ENCODE measurements at places on chromosomes 3 and 15.

GRCh38 chr15:85489773-85490493 is 109.5 kb downstream of the AKAP13 start:
- DNase-seq = no peak

- no peak for DNase-seq
These were observed 80.7 kb downstream of the UBR1 start for GRCh38 chr15:43025150-43025549.

GRCh38 chr3:42843713-42844411 is 31.8 kb downstream of the CYP8B1 start:
- no peak for DNase-seq

DNA sequence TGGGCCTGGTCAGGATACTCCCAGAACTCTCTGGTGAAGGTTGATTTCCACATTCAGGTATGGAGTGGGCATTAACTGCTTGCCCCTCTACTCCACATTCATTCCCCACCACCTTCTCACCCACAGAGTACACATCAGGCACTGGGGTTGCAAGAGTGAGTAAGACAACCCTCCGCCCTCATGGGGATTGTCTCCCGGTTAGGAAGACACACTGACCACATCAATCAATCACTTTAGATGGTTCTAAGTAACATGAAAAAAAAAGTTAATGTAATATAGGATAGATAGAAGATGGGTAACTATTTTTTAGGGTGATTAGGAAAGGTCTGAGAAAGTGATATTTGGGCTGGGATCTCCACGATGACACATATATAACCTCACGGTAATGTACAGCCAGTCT is 116.0 kb upstream of the NEO1 start:
- DNase-seq = peak; percentile 4

DNA sequence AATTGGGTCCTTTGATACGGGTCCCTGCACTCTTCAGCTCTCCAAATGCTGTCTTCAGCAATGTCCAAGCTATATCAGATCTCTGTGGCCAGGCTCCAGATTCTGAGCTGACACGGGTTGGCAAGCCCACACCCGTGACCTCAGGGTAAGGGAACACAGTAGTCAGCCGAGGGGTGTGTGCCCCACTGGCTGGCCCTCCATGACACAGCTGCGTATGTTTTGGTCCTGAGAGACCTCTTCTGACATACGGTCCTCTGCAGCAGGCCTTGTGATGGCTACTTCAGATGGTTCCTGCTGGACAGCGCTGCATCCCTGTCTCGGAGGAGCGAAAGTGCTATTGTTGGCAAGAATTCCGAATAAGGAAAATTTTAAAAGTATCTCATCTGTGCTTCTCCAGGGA is 85.2 kb upstream of the ADAMTS17 start:
- DNase-seq = no peak

DNA sequence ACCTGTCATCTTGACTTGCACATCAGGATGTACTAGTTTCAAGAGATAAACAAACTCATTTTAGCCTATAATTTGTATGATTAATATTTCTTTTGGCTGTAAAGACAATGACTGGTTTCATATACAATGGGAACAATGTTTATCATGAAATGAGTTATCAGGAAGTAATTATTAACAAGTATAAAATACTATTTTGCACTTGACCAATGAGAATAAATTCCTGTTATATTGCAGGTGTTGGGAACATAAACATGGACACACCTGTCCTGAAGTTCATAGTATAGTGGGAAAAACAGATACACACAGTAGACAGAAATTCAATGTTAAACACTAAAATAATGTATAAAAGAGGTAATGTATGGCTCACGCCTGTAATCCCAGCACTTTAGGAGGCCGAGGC is 56.9 kb downstream of the UBR1 start:
- no peak for DNase-seq

DNA sequence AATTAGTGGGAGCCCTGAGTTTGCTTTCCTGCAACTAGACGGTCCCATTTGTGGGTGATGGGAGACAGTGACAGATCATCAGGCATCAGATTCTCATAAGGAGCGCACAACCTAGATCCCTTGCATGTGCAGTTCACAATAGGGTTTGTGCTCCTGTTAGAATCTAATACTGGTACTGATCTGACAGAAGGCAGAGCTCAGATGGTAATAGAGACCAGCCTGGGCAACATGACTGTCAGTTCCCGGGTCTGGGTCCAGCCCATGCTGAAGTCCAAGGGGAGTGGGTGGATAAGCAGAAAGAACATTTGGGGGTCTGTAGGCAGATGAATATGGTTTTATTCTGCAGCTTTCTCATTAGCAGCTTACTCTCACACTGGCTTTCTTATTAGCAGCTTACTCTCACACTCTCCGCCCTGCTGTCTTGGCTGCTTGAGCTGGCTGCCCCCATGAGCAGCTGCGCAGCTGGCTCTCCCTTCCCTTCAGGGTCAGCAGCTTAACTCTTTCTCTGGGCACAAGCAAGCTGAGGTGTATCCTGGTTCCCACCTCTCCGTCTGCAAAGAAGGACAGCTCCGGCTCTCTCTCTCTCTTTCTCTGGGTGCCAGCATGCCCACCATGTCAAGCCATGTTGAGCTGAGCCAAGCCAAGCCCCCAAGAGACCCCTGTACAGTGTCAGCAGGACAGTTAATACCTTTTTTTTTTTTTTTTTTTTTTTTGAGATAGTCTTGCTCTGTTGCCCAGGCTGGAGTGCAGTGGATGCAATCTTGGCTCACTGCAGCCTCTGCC is 46.5 kb downstream of the KLHDC8B start:
- DNase-seq = no peak

- DNase-seq = no peak
These were observed 292.4 kb upstream of the SOX14 start for GRCh38 chr3:137471558-137472204.

- no peak for DNase-seq
These were observed 2.7 kb upstream of the PLCL2 start for GRCh38 chr3:16881896-16882630.

DNA sequence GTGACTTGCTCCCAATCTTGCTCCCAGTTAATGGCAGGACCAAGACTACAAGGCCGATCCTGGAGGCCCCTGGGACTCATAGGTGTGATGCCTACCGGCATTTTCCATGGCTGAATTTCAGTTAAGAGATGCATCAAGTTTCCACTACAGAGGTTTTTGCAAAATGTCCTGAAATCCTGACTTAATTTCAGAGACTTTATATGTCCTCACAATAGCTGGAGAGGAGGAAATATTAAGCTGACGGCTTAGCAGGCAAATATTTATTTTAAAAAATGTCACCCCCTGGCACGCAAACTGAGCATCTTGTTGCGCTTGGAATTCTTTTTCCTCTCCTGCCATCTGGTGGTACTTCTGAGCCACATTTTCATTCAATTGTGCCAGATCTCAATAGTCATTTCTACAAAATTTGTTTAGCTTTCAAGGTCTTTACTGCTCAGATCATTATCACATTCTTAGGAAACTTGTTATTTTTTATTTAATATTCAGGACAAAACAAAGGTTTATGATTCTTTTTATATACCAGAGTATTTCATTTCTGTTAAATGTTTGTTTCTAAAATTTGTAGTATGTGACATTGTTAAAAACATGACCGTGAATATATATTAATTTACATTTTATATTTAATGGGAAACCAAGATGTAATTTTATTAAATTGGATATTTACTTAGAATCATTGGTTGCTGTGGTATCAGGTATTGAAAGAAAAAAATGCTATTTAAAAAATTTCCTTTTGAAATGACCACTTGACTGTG is 189.2 kb upstream of the THRB start:
- DNase-seq = no peak

DNA sequence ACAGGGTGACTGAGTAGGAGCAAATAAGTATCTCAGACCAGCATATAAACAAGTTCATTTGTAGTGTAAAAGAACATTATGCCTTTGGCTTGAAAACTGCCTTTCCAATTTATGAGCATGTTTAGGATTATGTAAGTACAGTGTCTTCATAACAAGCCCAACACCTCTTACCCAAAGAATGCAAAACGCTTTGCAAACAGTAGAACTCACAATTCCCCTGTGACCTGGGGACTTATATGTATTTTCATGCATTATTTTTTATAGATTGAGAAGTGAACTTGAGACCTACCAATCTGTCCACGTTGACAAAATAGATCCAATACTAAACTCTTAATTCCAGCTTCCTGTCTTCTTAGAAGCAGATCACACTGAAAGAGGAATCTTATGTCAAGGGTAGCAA is 202.1 kb downstream of the TP63 start:
- no peak for DNase-seq

- no peak for DNase-seq
These were observed 11.4 kb downstream of the MYO5C start for GRCh38 chr15:52284164-52284563.

DNA sequence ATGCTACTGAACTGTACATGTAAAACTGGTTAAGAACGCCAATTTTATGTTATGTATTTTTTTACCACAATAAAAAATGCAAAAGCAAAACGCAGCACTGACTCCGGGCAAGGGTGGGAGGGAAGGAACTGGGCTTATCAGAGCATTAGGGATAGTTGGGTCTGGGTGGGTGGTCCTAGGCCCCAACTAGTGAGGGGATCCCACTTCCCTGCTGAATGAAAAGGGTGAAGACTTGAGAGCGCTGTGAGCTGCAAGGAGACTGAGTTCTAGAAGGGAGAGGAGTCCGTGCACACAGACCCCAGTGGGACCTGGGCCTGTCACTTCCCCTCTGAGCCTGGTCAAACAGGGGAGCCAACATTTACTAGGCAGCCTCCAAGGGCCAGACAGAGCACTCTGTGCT is 98.6 kb downstream of the TPRA1 start:
- DNase-seq = no peak

DNA sequence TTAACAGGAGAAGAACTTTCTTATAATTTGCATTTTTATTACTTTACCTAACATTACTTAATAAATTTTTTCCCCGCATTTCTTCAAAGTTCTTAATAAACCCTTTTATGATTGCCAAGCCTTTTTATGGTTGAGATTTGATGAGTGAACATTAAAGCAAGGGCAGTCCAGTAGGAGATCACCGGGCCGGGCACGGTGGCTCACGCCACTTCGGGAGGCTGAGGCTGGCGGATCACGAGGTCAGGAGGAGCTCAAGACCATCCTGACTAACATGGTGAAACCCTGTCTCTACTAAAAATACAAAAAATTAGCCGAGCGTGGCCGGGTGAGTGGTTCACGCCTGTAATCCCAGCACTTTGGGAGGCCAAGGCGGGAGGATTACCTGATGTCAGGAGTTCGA is 61.4 kb upstream of the TRA2B start:
- no peak for DNase-seq

DNA sequence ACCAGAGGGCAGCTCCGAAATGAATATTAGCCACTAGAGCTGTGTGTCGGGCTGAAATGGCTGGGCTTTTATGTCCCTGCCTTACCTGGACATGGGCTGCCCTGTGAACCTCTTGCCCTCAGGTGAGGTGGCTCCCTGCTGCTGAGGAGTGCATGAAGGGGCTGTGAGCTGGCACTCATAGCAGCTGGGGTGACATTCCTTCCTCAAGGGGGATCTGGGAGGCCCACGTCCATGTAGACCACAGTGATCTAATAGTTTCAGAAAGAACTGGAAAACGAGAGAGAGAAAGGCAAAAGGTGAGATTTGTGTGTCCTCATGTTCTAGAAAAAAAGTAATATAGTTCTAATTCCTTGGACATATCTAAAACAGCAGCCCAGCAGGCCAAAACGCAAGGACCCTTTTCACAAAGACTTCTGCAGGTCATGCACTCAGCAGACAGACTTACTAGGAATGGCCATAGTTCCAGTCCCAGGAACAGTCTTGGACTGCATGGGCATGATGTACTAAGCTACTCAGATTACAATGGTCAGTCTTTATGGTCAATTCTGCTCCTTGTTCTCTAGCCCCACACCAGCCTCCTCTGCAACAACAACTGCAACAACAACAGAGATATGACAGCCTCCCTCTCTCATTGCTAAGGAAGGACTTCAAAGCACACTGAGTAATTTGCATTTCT is 10.8 kb upstream of the SLC24A5 start:
- no peak for DNase-seq

GRCh38 chr3:187734841-187735240 is 10.4 kb downstream of the BCL6 start:
- no peak for DNase-seq

DNA sequence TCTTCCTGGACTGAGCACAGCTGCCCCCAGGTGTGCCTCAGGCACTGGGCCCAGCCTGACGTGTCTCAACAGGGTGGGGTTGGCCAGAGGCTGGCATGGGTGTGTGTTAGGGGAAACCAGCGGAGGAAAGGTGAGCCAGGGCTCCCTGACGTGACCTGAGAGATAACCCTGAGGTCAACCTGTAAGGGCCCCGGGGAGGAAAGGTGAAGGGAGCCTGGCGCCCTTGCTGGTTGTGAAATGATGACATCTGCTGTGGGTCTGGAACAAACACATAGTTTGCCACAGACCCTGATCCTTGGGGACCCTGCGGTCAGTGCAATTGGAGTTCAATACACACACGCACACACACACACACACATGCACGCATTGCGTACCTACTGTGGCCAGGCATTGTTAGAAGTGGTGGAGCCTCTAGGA is 100.2 kb upstream of the TLE3 start:
- no peak for DNase-seq
